ENCODE measurements at places on chromosomes 13 and 19.
A peak's percentile ranks its signal among the peaks of the same experiment; 100 is the strongest.

DNA sequence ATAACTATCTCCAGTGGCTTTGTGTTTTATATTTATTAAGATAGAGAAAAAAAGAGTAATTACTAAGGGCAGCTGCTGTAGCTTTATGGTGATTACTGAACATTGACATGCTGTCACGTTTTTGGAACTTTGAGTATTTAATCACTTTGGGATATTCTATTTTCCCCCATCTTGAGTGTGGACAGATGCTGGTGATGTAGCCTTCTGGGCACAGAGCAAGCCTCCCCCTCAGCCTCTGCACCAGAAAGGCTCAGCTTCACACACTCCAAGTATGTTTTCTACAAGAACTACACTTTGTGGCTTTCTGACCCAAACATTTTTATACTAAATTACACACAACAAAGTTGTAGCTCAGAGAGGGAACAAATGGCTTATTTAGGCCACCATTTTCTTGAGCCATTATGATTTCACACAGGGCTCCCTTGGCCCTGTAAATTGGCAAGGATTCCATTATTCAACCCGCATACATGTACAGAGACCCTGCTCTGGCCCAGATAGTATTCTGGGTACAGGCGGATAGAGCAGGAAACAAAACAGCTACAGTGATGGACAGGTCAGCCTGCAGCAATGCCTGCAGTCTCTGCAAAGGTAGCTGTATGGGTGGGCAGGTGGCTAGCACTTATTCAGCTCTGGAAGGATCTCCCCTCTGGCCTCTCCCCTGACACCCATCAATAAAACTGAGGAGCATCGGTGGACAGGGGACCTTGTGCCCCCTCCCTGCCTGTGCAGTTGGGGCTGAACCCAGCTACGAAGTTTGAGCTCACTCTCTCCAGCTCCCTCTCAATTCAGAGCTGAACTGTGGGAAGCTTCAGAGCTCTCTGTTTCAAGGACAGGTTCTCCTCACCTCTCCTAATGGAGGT, 1.3 kb downstream of the ALOX5AP start:
- DNase-seq, result no peak

DNA sequence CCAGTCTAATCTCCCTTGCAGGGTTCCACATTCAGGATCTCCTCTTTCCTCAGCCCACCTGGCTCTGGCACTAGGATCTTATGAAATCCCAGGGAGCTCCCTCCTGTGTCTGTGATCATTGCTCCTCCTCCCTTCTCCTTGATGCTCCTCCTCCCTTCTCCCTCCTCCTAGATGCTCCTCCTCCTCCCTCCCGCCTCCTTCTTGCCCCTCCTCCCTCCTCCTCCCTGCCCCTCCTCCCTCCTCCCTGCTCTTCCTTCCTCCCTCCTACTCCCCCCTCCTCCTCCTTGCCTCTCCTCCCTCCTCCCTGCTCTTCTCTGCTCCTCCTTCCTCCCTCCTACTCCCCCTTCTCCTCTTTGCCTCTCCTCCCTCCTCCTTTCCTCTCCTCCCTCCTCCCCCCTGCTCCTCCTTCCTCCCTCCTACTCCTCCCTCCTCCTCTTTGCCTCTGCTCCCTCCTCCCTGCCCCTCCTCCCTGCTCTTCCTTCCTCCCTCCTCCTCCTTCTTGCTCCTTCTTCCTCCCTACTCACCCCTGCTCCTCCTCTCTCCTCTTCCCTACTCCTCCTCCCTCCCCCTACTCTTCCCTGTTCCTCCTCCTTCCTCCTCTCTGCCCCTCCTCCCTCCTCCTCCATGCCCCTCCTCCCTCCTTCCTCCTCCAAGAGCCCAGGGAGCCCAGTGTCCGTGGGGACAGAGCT, 14.9 kb upstream of the ZBTB7A start:
- no peak for DNase-seq

- DNase-seq, result no peak
These were observed 4.6 kb downstream of the CEACAM3 start for GRCh38 chr19:41801031-41801430.

DNA sequence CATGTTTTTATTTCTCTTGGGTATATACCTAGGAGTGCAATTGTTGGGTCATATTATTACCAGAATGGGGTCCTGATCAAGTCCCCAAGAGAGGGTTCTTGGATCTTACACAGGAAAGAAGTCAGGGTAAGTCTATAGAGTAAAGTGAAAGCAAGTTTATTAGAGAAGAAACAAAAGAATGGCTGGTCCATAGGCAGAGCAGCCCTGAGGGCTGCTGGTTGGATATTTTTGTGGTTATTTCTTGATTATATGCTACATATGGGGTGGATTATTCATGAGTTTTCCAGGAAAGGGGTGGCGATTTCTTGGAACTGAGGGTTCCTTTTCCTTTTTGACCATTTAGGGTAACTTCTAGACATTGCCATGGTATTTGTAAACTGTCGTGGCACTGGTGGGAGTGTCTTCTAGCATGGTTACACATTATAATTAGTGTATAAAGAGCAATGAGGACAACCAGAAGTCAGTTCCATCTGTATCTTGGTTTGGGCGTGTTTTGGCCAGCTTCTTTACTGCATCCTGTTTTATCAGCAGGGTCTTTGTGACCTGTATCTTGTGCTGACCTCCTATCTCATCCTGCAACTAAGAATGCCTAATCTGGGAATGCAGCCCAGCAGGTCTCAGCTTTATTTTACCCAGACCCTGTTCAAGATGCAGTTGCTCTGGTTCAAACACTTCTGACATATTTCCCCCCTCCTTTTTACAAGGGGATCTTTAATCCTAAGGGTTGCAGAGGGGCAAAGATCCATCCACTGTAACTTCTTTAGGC, 41.1 kb downstream of the CEACAM1 start:
- DNase-seq, result peak; percentile 17

- peak; percentile 81 for DNase-seq
These were observed 8.2 kb upstream of the MEIS3 start for GRCh38 chr19:47427241-47428176.

GRCh38 chr19:1046836-1047695, 7.2 kb downstream of the ABCA7 start:
- no peak for DNase-seq

DNA sequence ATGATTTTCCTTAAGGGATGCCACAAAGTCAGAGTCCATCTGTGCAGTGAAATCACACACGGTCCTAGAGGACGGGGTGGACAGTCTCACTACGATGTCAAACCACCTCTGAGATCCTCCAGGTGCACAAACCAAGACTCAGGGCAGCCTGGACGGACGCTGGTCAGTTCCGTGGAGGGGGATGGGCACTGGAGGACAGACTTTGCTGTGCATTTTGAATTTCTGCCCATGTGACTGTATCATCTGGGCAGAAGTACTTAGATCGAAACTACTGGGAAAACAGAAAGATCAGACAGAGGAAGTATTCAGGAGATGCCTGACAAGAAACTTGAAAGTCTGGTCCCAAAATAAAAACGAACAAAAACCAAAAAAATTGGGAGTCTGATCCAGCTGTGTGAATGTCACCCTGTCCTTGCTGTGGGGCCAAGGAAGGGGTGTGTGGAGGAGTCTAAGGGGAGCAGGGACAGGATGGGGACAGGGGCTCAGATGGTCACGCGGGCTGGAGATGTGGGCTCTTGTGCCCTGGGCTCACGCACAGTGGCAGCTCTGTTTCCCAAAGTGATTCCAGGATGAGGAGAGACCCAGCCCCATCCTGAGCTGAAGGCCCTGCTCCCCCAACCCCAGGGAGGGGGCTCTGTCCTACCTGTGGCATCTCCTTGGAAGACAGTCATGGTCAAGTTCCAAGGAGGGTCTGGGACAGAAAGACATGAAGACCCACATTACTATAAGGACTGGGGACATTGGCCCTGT, 1.5 kb downstream of the SIGLEC8 start:
- DNase-seq, result no peak

- no peak for DNase-seq
These were observed 11.0 kb upstream of the CA11 start for GRCh38 chr19:48656840-48657474.
